Caki2 (cell line): ENCODE measurements at places on chromosomes 6 and 20.

- DNase-seq = no peak
These were observed 492.4 kb downstream of the RFPL4B start for GRCh38 chr6:112839525-112839961.

DNA sequence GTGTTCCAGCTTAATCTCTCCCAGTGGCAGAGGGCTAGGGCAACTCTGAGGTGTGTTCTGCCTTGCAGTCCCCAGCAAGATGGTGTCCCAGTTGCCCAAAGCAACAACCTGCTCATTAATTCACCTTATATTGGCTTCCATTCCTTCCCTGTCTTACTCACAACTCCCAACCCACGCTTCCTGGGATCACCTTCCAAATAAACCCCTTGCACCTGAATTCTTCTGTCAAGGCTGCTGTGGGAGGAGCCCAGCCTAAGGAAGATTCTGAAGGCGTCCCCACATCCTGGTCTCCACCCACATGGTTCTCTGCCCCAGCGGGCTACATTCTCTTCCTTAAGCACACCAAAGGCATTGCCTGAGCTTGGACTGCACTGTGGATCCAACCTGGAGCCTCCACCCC, 116.6 kb upstream of the MAFB start:
- DNase-seq = no peak

DNA sequence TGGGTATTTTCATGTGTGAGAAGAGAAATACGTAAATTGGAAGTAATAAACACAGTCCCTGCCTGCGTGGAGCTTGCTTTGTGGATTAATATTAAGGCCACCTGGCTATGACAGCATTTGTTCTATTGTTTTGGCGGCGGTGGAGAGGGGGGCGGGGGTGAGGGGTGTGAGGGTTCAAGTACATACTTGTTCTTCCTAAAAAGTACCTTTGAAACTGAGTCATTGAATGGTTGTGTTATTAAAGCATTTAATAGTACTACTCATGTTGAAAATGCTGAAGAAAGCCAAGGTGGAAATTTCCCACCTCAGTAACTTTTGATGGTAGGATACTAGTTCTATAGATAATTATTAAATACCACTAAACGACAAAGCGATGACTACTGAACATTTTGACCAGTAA, 95.0 kb downstream of the FOXC1 start:
- DNase-seq = no peak

DNA sequence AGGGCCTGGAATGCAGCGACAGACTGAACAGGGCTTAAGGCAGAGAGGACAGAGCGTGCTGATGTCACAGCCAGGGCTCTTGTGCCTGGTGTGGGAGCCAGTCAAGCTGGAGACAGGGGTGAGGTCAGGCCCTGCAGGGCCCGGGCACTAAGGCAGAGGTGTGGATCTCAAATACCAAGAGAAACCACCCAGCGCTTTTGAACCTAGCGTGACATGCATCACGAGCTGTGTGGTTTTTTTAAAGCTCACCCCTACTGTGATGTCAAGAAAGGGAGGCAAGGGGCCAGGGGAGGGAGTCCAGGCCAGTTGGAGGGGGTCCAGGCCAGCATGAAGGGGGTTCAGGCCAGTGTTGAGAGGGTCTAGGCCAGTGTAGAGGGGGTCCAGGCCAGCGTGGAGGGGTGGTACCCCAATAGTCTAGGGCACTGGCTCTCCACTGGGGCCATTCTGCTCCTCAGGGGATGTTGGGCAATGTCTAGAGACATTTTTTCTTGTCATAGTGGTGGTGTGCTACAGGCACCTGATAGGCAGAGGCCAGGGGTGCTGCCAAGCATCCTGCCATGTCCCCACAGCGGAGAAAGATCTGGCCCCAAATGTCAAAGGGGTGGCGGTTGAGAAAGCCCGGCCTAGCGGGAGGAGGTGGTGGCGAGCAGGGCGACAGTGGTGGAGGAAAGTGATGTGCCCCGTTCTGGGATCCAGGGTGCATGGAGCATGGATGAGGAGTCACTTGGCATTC, 42.6 kb downstream of the RBM38 start:
- DNase-seq = no peak

- DNase-seq = no peak
These were observed 94.2 kb upstream of the TAB2 start for GRCh38 chr6:149223120-149223903.

DNA sequence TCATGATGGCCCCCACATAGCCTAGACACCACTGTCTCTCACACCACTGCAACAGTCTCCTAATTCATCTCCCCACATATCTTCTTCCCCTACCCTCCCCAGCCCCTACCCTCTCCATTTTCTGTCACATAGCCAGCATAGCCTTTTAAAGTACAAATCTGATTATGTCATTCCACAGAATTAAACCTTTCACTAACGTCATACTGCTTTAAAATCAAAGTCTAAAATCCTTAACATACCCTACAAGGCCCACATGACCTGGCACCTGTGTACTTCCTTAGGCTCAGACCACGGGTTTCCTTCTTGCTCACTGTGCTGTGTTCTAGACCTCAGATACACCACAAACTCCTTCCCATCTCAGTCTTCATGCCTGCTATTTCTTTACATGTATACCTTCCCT, 5.9 kb downstream of the OSTM1 start:
- no peak for DNase-seq

DNA sequence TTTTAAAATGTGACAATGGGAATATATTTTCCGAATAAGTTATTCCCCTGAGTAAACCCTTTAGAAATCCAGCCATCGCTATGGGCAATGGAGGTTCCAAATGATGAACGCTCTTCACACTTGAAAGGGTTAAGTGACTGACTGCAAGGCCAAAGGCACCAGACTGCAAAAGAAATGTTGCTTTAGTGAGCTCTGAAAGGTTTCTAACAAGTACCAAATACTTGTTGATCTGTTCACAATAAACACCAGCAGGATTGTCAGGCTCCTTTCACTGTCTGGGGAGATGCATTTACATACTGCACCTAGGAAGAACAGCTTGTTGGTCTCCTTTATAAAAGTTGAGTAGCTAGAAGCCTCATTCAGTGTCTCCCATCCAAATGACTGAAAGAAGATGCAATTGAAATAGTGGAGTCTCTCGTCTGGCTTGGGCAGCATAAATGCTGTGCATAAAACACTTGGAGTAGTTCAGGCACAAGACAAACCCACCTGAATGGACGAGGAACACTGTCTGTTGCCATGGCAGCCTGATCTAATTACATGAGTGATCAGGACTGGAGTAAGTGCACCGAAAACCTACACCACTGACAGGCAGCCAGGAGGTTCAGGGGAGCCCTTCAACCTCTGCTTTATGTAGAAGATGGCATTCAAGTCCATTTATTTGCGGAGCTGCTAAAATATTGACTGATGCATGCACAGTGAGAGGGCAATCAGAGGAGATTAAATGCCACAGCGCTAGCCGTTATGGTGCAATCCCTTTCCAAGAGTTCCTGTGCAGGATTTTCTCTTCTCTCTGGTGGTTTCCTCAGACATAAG, 2.9 kb downstream of the ATXN1 start:
- DNase-seq = peak; percentile 22

DNA sequence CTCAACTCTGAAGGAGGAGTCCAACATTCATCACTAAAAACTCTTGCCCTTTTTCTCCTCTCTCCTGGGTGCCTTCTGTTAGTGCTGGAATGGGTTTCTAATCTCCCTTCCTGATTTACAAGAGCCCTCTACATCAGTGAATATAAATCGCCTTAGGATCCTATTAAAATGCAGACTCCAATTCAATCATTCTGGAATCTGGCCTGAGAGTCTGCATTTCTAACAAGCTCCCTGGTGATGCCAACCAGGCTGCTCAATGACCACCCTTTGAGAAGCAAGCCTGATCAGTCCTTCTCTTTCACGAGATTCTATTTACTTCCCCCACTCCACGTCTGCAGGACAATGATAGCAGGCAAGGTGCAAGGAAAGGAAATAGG, 72.8 kb upstream of the E2F3 start:
- no peak for DNase-seq

DNA sequence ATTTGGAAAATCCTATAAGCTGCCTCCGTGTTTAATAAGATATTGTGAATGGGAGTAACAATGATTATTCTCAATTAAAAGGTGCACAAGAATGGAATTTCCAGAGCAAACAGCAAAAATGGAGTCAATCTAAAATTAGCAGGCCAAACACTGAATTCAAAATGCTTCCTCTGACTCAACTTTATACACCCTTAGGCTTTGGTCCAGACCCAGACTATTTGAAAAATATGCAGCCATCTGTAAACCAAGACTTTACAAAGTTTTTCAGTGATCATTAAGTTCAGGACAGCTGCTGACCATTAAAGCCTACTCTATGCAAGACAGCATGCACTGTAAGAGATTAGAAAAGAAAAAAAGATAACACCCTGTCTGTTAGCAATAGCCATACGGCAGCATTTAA, 39.4 kb upstream of the CCN6 start:
- DNase-seq = no peak

DNA sequence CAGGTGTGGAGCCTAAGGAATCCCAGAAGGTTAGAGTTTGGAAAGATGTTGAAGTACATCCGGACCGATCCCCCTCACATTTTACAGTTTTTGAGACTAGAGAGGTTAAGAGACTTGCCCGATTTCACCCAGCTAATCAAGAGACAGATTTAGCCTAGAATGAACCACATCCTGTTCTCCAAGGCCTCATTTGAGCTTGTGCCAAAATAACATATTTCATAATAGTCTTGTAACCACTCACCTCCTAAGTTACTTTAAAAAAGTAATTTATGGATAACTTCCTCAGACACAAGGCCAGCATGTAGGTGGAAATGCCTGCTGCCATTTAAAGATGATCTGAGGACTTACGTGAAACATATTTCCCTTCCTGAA, 39.8 kb upstream of the ARHGAP18 start:
- no peak for DNase-seq

DNA sequence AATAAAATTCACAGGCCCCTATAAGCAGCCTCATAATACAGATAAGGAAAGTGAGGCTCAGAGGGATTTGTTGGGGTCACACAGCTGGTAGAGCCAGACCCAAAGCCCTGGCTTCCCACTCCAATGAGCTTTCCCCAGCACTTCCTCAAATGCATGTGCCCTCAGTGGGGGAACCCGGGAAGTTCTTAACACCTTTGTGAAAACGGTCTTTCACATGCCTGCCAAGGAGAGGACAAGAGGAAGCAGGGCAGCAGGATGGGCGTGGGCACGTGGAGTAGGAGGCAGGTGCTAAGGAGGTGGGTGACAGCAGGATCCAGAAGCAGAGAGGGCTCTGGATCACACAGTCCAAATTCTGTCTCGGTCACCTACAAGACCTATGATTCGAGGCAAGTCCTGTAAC, 598 bp downstream of the PI16 start:
- DNase-seq = no peak

DNA sequence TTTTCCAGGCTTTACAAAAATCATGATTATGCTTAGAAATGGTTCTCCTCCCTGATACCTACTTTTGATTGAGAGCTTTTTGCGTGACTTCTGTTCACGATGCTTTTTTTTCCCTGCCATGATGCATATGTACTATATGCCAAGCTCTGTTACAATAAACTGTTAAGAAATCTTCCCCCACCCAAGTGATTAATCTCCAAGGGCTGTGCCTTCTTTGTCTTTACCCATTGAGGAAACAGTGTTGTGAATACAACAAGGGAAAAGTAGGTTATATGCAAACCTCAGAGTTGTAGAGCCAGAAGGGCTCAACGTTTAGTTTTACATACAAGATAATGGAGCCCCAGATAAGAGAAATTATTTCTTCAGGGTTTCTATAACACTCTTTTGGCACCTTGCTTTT, 34.1 kb upstream of the MYLK2 start:
- no peak for DNase-seq

DNA sequence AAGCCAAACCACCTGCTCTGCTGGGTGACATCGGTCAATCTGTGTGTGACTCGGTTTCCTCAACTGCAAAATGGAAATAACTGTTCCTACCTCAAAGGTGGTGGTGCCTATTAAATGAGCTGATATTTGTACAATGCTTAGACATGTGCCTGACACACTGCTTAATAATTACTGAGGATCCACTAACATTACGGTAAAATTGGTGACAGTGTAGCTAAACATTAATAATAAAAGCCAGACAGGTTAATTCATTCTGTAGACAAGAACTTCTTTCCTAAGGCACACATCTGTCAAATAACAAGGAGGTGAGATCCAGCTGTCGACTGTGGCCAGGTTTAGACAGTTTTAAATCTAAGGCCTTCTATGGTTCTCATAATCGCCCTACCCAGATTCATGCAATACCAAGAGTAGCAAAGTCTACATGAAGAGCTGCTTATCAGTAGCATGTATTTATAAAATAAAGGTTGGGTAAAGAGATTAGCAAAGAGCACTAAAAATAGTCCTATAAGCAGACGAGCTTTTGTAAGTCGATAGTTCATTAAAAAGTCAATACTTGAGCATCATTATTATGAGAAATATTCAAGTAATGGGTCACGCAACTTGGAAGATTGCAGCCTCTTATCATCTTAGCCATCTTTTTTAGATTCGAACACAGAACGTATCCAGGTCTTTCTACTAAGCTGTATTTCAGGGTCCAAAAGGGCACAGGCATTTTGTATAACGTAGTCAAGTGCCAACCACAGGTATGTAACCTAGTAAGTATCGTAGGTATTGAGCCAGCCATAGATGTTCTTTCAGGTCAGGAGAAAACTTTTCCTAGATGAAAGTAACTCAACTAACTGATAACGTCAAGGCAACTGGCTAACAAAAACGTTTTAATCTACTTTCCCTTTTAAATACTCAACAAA, 3.2 kb downstream of the CNKSR3 start:
- DNase-seq = no peak

GRCh38 chr6:79718509-79719247, 87.5 kb downstream of the SH3BGRL2 start:
- no peak for DNase-seq

DNA sequence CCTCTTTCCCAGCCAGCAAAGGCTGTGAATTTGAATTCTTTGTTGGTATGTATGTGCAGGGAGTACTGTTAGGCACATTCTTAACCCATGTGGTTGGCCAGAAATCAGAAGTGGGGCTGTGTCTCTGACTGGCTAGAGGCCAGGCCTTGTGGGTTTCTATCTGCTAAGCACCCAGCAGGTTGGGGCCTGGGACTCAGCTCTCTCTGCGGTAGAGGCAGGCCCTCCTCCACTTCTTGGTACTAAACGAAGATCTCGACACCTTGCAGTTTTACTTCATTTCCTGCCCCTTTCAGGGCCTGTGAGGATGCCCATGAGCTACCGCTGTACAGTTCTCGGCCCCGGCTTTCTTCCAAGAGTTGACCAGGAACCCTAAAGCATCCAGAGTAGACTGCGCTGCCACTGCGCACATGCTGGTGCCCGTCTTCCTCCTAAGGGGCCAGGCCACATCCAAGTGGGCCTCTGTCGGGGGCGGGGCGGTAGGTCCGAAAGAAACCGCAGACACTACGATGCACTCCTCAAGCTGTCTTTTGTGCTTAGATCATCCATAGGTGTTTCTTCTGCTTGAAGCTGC, 51.1 kb downstream of the TCP11 start:
- no peak for DNase-seq

DNA sequence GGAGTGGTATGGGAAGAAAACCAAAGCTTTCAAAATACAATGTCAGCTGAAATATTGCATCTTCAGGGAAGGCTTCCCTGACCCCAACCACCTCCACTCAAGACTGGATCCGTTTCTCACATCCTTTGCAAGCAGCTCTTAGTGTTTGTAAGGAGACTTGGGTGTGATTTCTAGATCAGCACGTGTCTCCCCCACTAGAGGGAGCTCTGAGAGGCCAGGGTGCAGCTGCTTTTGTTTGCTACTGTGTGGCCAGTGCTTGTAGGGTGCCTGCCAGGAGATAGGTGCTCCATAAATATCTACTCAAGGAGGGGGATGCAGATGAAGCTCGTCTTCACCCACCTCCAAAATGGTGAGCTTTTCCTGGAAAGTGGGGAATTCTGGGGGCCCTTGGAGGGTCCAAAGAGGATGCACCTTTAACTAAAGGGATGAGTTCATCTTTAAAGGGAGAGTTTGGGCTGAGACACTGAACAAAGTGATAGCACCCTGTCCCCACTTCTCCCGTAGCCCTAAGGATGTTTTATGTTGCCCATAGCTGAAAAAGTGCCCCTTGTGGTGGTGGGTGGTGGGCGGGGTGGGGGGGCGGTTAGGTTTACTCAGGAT, 52.6 kb upstream of the MAFB start:
- no peak for DNase-seq
